ENCODE measurements at places on chromosomes 12 and 14.

DNA sequence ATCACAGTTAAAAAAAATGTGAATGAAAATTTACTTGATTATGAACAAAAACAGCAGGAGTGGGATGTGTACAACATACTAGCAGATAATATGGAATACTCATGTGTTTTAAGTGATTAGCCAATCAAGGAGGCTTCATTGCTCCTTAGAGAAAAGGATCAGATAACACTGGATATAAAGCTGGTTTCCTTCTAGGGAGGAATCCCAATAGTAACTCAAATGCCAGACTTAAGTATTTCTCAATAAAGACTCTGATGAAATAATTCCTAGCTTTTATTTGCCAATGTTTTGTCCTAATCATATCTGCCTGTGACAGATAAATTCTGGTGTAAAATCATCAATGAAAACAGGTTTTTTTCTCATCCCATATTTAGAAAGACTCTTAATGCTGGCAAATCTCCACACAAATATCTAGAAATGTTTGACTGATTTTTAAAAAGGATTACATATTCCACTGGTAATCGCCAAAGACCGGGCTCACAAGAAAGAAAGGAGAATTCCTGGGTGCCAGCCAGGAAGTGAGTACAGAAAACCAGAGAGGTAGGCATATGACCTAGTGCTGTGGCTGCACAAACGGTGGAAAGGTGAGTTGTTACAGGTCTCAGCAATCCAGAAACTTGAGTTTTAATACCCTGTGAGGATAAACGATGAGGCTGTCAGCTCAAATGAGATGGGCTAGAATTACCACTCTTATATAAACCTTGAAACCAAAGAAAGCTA is 108.6 kb upstream of the TTC7B start:
- DNase-seq, result no peak

GRCh38 chr12:51960890-51961289 is 9.4 kb downstream of the ACVR1B start:
- DNase-seq, result no peak

DNA sequence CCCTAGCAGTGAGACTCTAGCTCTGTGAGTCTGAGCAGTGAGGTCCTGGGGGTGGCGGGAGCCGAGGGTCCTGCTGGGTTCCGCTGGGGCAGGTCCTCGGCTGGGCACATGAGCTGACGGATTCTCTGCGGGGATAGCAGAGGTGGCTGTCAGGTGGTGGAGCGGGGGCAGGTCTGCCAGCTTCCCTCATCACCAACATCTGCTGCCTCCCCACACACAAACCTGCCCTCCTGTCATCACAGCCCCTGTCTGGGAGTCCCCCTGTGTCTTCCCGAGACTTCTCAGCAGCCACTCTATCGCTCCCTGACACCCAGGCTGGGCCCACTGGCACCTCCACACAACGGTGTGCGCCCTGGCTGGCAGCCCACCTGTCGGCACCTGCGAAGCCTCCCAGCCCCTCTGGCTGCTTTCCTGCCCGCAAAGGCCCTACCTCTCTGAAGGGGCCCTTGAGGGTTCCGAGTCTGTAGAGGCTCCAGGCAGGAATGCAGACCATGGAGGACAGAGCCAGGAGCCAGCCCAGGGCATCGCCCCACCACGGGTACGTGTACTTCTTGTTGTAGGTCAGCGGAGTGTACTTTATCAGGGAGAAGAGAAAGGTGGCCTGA is 7.1 kb upstream of the SLC6A12 start:
- DNase-seq, result no peak

- no peak for DNase-seq
Observed at GRCh38 chr12:131536766-131537165, 174.1 kb upstream of the SFSWAP start.

DNA sequence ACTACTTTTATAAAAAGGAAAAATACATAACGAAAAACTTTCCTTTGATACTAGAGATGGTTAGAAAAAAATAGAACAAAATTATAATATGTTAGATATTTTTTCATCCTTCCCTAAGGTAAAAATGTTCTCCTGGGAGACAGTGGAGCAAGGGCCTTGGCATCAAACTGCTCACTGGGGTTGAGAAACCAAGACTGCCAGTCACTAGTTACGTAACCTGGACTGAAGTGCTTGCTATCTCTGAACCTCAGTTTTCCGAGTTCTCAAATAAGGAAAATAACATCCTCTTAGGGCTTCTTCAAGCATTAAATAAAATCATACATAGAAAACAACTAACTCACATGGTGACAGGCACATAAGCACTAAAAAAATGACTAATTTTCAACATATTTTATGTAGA is 48.2 kb upstream of the FRMD6 start:
- DNase-seq, result no peak

- no peak for DNase-seq
Observed at GRCh38 chr12:66915306-66915904, 236.5 kb upstream of the GRIP1 start.

DNA sequence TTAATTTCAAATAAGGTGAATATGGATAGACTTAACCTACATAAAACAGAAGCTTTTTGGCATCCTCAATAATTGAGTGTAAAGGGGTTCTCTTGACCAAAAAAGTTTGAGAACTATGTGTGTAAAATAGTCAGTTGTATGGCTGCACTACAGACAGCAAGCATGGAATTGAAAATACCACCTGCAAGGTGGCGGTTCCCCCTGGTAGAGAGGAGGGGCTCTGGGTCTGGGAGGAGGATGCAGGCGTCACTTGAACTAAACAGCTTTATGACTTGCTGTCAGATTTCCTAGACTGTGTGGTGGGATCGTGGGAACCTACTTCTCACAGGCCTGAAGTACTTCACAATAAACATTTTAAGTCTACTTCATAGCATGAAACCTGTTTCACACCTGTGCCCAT is 6.3 kb downstream of the EVL start:
- DNase-seq, result no peak

DNA sequence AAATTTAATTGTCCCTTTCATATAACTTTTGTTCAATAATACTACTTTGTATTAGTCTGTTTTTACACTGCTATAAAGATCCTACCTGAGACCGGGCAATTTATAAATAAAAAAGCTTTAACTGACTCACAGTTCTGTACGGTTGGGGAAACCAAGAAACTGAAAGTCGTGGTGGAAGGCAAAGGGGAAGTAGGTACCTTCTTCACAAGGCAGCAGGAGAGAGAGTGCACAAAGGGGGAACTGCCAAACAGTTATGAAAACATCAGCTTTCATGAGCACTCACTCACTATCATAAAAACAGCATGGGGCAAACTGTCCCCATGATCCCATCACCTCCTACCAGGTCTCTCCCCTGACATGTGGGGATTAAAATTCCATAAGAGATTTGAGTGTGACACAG is 1069.0 kb downstream of the FSCB start:
- DNase-seq, result no peak

DNA sequence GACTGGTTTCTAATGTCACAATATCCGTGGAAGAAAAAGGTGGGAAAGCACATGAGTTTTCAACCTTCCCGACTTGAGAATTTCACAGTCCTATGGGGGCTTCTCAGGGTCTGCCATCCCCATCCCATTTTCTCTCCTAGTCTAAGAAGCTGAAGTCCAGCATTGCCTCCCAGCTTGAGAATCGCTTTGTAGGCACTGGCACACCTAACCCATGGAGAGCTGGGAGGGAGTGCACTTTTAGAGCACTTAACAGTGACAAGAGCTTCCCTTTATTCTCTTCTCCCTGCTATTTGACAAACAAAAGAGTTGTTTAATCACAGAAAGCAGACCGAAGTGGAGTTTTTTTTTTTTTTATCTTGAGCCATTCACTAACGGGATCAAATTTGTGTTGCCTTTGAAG is 22.8 kb upstream of the SRRM4 start:
- DNase-seq, result no peak

GRCh38 chr12:5889381-5890047 is 55.5 kb downstream of the ANO2 start:
- DNase-seq, result no peak

GRCh38 chr14:102046337-102047278 is 40.2 kb downstream of the HSP90AA1 start:
- DNase-seq, result no peak

DNA sequence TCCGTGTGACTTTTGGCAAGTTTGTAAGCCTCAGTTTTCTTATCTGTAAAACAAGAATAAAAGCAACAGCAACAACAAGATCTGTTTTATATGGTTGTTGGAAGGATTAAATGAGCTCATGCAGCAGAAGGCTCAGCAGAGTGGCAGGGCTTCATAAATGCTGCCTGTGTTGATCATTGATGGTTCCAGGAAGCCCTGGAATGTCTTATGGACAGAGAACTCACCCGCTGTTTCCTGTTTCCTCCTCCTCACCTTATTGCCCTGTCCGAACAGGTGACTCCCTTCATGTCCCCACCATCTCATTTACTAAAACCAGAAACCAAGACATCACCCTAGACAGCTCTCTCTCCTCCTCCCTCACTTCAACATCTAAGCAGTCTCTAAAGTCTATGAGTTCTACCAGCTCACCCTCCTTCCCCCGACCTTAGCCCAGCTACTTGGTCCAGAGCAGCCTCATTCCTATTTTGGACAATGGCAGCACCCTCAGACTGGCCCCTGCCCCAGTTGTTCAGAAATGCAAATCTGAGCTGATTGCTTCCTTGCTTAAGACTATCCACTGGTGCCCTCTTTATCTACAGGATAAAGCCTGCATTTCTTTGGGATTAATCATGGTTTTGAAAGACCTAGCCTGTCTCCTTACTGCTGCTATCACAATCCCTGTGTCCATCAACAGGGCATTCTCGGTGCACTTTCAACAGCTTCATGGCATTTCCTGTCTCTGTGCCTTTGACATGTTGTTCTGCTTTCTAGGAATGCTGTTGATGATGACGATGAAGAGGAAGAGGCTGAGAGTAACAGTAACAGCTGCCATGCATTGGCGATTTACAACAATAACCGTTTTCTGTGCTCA is 21.4 kb upstream of the GSG1 start:
- no peak for DNase-seq

DNA sequence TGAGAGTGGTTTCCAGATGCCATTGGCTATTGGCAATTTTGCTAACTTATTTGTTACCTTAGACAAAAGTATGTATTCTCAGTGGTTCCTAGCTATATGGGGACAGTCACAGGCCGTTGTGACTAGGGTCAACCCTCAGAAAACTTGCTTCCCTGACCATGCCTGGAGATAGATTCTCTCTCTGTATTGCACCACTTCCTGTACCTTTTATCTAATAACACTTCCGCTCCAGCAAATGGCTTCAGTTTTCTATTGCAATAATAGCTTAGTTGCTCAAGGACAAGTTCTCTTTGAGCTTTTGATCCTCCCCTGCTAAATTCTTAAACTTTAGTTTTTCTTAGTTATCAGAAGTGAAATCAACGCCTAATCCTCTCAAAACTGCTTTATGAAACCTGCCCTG is 338.0 kb downstream of the RMST start:
- DNase-seq, result no peak

DNA sequence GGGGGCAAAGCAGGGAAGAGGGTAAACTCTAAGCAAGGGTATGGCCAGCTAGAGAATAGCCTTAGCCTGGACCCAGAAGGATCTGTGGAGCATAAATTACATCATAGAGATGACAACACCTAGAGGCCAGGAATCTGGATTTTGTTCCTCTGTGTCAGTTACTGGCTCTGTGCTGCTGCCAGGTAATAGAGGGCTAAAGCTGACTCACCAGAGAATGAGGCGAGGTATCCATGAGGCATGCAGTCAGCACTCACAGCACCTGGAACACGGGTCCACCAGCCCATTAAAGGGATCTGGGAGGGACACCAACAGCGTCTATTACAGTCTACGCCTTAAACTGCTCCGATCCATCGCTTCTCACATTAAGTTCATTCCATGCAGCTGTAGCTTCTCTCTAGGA is 74.9 kb upstream of the CMKLR1 start:
- no peak for DNase-seq

- DNase-seq, result no peak
Observed at GRCh38 chr12:29374913-29375312, 6.1 kb downstream of the ERGIC2 start.

GRCh38 chr12:89671469-89671868 is 37.2 kb downstream of the ATP2B1 start:
- DNase-seq, result no peak

DNA sequence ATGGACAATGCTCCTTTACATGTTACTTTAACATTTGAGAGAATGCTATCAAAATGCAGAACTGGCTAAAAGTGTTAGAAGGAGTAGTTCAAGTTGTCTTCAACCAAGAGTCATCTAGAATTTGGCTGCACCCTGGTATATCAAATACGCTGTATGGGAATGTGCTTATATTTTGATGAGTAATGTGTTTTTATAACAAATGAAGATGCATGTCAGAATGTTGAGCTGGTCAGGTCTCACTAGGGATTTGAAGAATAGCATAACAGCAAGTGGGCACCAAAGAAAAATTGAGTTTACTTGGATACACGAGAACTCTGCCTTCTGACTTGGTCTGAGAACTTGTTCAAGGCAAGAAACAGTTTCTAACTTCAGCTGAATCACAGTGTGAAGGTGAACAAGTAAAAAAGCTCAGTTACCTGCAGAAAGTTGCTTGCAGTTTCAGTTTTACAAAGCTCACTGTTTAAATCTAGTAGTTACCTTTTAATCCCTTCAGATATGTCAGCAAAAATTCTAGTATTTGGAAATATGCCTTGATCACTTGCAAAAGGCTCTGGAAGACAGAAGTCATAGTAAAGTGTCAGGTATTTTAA is 82.3 kb downstream of the PDE3A start:
- no peak for DNase-seq

DNA sequence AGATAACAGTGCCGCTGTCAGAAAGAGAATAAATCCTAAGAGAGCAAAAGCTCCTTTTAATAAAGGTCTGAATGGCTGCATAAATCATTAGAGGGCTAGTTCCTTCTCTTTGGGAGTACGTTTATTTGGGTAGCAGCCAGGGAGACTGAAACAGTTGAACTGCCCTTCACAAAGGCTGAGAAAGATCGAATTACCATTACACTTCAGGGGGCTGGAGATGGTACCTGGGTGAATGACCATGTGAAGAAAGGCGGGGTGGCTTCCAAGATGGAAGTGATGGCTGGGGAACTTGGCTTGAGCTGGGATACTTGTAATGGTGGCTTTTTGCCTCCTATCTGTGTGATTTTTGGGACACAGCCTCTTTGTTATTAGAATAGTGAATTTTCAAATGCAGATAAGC is 1.7 kb upstream of the FGD4 start:
- DNase-seq, result no peak

DNA sequence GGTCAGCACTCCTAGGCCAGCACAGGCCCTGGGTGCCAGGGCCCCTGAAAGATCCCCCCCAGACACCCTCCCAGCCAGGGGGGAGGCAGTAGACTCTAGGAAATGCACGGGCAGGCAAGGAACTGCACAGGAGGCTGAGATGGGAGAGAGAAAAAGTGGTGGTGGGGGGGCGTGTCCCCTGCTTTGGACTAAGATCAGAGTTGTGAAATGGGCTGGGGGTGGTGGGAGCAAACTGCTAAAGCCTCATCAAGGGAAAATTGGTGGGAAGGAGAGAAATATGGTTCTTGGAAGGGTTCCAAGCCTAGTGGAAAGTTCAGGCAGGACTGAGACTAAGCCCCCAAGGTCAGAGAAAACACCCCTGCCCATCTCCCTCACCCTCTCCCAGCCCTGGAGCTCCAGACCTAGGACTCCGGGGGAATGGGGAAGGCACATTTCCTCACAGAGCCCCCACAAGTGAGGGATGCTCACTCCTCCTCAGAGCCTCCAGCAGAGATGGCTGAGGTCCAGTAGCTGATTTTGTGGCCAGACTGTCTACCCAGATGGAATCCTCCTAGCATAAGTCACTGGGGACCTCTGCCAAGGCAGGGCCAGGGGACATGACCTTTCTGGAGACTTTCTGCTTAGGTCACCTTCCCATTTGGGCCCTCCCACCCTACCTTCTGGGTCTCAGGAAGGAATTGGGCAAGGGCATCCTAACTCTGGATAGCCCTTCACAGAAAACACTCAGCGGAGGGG is 29.8 kb downstream of the FIGNL2 start:
- DNase-seq, result no peak
